ENCODE measurements at places on chromosomes 4 and X. TPM values are rescaled to one million over a fixed set of nuclear protein-coding genes. Genes with fewer than 3 reads are reported as not detected.

RASL11B gene
- not detected for total RNA-seq

DNA sequence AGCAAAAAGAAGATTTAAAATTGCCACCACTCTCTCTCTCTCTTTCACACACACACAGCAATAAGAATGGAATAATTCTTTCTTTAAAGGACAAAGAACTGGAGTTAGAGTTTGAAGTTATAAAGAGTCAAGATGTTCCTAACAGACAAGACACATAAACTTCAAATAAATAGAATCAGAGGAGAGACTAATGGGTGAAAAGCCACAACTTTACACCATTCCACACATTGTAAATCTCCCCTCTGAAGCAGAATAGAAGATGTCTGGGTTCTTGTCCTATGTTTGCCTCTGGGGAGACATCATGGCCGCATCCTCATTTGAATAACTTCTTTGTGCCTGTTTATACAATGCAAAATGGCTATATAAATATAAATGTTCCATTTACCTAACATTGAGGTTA is 39.6 kb downstream of the SLC39A8 start:
- H3K27ac ChIP-seq, result no peak overlapping the region
- H3K27me3 ChIP-seq, result no peaks in the 10 kb centered on the region
- no peaks in the 10 kb centered on the region for H3K4me1 ChIP-seq
- DNase-seq, result no peak
- no peaks in the 10 kb centered on the region for H3K36me3 ChIP-seq
- H3K4me3 ChIP-seq, result no peak overlapping the region

SLC9B1 gene
- 0.49 TPM for total RNA-seq

GRCh38 chr4:140654495-140654814 is 85.7 kb upstream of the UCP1 start:
- no peaks in the 10 kb centered on the region for H3K4me1 ChIP-seq
- peaks cover 18% of the 10 kb centered on the region for H3K36me3 ChIP-seq
- H3K27ac ChIP-seq, result no peak overlapping the region
- no peak for DNase-seq
- no peaks in the 10 kb centered on the region for H3K27me3 ChIP-seq

DNA sequence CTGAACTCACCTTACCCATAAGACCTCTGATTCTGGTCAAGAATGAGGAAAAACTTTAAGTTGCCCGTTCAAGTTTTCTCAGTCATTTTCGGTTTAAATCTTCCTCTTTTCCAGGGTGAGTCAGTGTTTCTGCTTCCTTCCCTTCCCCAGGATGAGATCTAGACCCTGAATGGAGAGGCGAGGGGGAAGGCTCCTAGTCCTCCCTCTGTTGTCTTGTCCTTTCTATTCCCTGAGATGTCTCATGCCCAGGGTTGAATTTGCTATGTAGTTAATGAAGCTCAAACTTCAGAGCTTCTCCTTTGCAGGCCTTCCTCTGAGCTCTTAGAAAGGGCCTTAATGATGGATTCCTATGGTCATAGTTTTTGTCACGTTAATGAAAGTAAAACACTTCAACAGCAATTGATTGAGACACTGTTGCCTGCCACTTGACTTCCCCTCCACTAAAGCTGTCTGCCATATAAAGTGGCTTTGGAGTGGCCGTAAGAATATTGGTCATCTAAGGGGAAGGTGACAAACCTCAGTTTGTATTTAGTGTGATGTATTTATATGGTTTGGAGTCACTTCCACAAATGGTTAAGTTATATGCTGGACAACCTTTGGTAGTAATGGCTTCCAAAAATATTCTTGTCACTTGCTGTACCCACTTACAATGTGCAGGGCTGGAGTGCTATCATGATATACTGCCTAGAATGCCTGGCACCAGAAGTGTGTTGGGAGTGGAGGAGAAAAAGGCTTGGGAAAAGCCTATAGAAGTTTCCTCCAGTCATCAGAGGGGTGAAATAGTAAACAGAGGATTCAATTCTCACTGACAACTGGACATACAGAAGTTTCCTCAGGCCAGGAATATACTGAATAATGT is 24.3 kb upstream of the GPRIN3 start:
- H3K4me3 ChIP-seq, result no peak overlapping the region
- DNase-seq, result no peak
- no peaks in the 10 kb centered on the region for H3K36me3 ChIP-seq
- H3K4me1 ChIP-seq, result no peaks in the 10 kb centered on the region
- no peak overlapping the region for H3K27ac ChIP-seq
- no peaks in the 10 kb centered on the region for H3K27me3 ChIP-seq

PABPC4L gene
- 1.6 TPM for total RNA-seq

DNA sequence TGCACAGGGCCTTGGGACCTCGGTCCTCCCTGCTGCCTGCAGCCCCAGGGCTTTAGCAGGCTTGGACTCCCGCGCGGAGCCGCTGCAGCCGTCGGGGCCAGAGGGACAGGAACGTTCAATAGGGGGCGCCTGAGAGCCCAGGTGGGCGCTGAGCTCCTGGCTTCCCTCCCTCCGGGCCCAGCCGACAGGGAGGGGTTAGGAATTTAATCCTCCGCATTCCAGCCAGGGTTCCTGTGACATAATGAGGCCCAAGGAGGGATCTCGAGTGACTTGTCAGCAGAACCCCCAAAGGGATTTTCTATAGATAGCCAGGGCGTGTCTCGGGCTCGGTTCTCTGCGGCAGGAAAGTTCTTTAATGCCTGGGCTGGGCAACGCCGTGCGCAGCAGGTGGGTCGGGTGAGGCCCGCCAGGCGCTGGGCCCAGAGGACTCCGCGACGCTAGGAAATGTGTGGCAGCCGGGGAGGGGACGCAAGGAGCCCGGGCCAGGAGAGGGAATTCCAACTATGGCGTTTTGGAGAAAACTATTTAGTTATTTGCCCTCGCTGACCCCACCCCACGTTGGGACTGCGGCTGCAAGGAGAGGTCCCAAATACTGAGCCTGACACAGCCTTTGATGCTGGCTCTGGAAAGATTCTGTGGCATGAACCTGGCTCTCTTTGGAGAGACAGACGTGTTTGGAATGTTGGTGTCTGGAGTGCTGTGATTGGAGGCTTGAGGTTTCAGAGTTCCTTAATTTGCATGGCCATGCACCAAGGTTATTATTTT is 285.2 kb upstream of the GATB start:
- no peaks in the 10 kb centered on the region for H3K36me3 ChIP-seq
- H3K27ac ChIP-seq, result no peak overlapping the region
- H3K27me3 ChIP-seq, result peaks cover 24% of the 10 kb centered on the region
- no peaks in the 10 kb centered on the region for H3K4me1 ChIP-seq

CENPI gene
- total RNA-seq, result 28.9 TPM

LONRF3 gene
- 13.3 TPM for total RNA-seq

- DNase-seq, result no peak
- peaks cover 3% of the 10 kb centered on the region for H3K27me3 ChIP-seq
- H3K27ac ChIP-seq, result no peak overlapping the region
- H3K4me3 ChIP-seq, result no peak overlapping the region
Measured at GRCh38 chr4:118680808-118681207, 4.4 kb upstream of the METTL14 start.

DNA sequence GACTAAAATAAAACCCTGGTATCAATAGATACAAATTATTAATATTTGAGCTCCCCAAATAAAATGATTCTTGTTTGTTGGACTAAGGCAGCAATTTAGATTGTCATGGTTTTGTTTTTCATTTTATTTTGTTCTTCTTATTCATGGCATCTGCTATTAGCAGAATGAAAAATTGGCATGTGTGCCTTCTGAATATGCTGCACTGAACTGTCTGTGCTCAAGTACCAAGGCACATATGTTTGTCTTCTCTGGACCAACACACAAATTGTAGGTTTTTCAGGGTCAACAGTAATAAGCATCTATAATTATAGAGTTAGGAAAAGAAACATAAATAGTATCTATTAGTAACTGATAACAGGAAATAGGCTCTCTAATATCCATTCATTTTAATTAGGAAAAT is 121.1 kb downstream of the BANK1 start:
- H3K27me3 ChIP-seq, result no peaks in the 10 kb centered on the region
- no peaks in the 10 kb centered on the region for H3K36me3 ChIP-seq
- no peak overlapping the region for H3K4me3 ChIP-seq
- DNase-seq, result no peak
- H3K27ac ChIP-seq, result no peak overlapping the region

DNA sequence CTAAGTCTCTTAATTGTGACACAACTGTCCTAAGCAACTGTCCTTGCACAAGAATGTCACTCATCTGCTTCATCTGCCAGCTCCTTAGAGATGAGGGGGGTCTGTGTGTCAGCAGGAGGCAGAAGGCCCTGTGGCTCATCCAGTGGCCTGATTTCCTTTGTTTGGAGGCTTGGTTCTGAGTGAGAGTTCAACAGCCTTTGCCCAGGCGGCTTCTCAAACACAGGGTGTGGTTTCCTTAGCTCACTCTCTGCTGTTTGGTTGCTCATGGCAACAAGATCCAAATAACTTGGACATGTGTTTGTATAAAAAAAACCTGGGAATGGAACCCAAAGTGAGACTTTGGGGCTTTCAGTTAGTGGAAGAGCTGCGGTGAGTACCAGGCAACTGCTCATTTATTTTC is 46.6 kb downstream of the MAP7D3 start:
- H3K27me3 ChIP-seq, result no peaks in the 10 kb centered on the region
- no peak overlapping the region for H3K27ac ChIP-seq
- H3K4me3 ChIP-seq, result no peak overlapping the region
- DNase-seq, result peak; percentile 54

PLA2G12A gene
- total RNA-seq, result 21.6 TPM

DNA sequence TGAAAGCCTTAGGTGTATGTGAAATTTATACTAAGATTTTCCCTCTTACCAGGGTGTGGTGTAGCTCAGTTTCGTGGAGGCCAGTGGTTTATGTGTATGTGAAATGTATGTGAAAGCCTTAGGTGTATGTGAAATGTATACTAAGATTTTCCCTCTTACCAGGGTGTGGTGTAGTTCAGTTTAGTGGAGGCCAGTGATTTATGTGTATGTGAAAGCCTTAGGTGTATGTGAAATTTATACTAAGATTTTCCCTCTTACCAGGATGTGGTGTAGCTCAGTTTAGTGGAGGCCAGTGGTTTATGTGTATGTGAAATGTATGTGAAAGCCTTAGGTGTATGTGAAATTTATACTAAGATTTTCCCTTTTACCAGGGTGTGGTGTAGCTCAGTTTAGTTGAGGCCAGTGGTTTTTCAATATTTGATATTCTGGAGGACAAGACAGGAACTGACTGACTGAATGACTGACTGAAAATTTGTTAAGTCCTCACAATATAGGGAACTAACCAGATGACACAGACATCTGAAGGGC is 143.7 kb downstream of the NEXMIF start:
- H3K4me1 ChIP-seq, result no peaks in the 10 kb centered on the region
- no peak overlapping the region for H3K4me3 ChIP-seq
- DNase-seq, result no peak

GRCh38 chr4:7581477-7581876 is 146.7 kb upstream of the PSAPL1 start:
- no peaks in the 10 kb centered on the region for H3K4me1 ChIP-seq
- no peaks in the 10 kb centered on the region for H3K36me3 ChIP-seq
- no peak overlapping the region for H3K4me3 ChIP-seq
- no peak overlapping the region for H3K27ac ChIP-seq
- no peaks in the 10 kb centered on the region for H3K27me3 ChIP-seq
- DNase-seq, result peak; percentile 17

DNA sequence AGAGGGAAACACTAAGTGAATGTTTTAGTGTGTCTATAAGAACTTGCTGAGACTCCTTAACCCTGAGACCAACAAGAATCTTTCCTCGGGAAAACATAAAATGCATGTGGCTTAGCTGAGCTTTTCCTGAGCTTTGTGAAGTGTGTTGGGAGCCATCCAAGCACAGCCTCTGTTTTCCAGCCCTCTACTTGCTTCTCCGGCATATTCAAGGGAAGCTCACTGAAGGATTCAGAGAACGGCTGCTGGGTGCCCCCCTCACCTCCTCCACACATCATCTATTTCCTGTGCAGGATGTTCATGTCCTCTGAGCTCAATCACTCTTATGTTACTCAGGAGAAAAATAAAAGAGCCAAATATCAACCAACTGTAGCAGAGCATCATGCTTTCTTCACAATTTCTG is 492.1 kb downstream of the IL15 start:
- peak overlapping the region; percentile 60 for H3K27ac ChIP-seq
- H3K4me3 ChIP-seq, result no peak overlapping the region
- H3K27me3 ChIP-seq, result no peaks in the 10 kb centered on the region
- H3K36me3 ChIP-seq, result no peaks in the 10 kb centered on the region
- peaks cover 29% of the 10 kb centered on the region for H3K4me1 ChIP-seq

DNA sequence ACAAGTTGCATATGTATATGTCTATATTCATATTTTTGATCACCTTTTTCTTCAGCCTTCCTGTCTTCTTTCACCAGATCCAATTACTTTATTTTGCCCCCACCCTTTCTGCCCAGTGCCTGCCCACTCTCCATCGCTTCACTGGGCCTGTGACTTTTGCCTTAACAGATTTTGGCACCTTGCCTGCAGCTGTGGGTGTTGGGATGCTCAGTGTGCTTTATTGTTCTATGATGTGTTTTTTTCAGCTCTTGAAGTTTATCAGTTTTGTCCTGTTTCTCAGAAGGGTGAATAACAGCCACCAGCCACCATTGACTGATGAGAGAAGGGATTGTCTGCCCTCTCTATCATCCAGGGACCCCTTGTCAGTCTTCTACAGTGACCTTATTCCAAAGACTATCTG is 77.2 kb upstream of the GALNT7 start:
- no peaks in the 10 kb centered on the region for H3K36me3 ChIP-seq
- no peak overlapping the region for H3K4me3 ChIP-seq
- H3K27me3 ChIP-seq, result no peaks in the 10 kb centered on the region
- H3K27ac ChIP-seq, result no peak overlapping the region
- no peaks in the 10 kb centered on the region for H3K4me1 ChIP-seq
- DNase-seq, result peak; percentile 19

GRCh38 chr4:53591372-53591892 is at the start of gene LNX1:
LNX1 (minus strand) TSS chr4:53591486; CDS start chr4:53574002, 17,484 bp downstream.
- H3K4me3 ChIP-seq, result no peak within 1 kb of the TSS
- H3K27ac ChIP-seq, result peak within 1 kb of the TSS; percentile 44
- H3K4me1 ChIP-seq, result peaks cover 9% of the 10 kb centered on the region
- no peak for DNase-seq
- no peaks in the 10 kb centered on the region for H3K36me3 ChIP-seq

DNA sequence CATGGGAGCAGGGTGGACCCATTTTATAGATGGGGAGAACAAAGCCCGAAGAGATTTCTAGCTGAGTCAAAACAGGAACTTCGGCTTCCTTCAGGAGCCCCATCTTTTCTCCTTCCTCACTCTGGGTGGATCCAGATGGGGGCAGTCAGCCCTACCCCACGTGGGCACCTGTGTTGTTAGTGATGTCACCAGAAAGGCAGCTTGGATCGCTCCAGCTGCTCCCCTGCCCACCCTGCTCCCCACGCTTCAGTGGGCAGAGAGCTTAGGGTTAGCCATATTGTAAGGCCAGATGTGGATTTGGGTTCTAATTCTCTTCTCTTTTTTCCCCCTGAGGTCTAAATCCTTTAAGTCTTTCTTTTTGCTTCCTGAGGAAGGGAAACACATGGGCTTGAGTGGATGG is 132.3 kb upstream of the PJA1 start:
- H3K4me3 ChIP-seq, result no peak overlapping the region
- H3K4me1 ChIP-seq, result no peaks in the 10 kb centered on the region
- no peak for DNase-seq
- H3K27ac ChIP-seq, result no peak overlapping the region
- H3K36me3 ChIP-seq, result no peaks in the 10 kb centered on the region

PPID gene
- 25.7 TPM for total RNA-seq

- H3K4me3 ChIP-seq, result no peak overlapping the region
- H3K27ac ChIP-seq, result no peak overlapping the region
- no peaks in the 10 kb centered on the region for H3K4me1 ChIP-seq
- no peak for DNase-seq
- no peaks in the 10 kb centered on the region for H3K27me3 ChIP-seq
Measured at GRCh38 chr4:111849746-111850284, 295.4 kb upstream of the FAM241A start.
